ENCODE measurements at places on chromosomes 3 and 15. TPM values are rescaled to one million over a fixed set of nuclear protein-coding genes. Genes with fewer than 3 reads are reported as not detected.
A peak's percentile ranks its signal among the peaks of the same experiment; 100 is the strongest.

GRCh38 chr3:189338366-189338765, 166.6 kb downstream of the TPRG1 start:
- no peaks in the 10 kb centered on the region for H3K36me3 ChIP-seq
- H3K4me3 ChIP-seq = no peak overlapping the region
- no peak for DNase-seq
- H3K27ac ChIP-seq = no peak overlapping the region
- H3K4me1 ChIP-seq = no peaks in the 10 kb centered on the region

DNA sequence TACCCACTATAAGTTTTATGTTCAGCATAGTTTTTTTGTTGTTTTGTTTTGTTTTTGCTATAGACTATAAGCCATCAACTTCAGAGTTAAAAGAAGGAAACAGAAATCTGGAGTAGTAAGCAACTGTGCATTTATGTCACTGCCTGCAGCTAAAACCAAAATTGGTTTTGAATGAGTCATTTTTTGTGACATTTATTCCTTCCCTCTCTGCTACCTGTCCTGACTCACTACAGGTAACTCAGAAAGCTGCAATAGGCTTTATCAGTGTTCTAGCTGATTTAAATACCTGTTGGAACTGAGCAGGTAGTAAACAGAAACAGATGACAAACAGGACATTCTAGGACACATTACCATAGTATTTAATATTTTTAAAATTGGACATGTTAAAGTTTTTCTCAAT, 393.3 kb upstream of the WNT5A start:
- H3K4me1 ChIP-seq = peaks cover 20% of the 10 kb centered on the region
- no peaks in the 10 kb centered on the region for H3K36me3 ChIP-seq
- H3K27me3 ChIP-seq = no peaks in the 10 kb centered on the region
- no peak overlapping the region for H3K4me3 ChIP-seq

The VWA5B2 gene
- not detected for total RNA-seq

The LTF gene
- total RNA-seq = not detected

DNA sequence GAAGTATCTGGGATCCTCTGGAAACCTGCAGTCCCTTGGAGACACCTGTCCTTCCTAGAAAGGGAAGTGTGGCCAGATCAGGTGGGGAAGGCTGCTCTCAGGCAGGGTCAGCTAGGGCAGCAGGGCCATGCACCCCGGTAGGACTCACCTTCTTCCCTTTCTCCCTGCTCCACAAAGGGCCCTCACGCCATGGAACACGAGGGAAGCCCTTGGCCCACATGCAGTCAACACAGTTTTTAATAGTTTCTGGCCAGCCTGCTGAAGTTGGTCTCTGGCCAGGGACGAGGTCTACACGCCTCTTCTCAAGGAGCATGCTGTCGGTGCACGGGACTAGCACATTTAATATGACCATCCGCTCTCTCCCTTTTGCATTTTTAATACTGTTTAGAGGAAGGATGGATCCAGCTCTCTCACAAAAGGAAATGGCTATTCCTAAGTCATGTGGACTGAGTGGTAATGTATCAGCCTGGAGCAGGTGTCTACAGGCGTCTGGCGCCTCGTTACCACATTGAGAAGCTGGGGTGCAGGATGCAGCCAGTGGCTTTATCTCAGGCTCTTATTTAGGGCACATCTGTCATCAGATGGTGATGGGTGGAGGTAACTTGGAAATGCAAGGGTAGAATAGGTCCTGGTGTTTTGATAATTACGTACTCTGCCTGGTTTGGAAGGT, 153.9 kb downstream of the KLF13 start:
- H3K36me3 ChIP-seq = peaks cover 2% of the 10 kb centered on the region
- peak; percentile 25 for DNase-seq
- peaks cover 4% of the 10 kb centered on the region for H3K4me1 ChIP-seq
- H3K27ac ChIP-seq = no peak overlapping the region
- no peak overlapping the region for H3K4me3 ChIP-seq

The FGF12 gene
- not detected for total RNA-seq

- H3K36me3 ChIP-seq = peaks cover 2% of the 10 kb centered on the region
- no peak overlapping the region for H3K4me3 ChIP-seq
- H3K27ac ChIP-seq = no peak overlapping the region
- no peak for DNase-seq
- peaks cover 6% of the 10 kb centered on the region for H3K27me3 ChIP-seq
Measured at GRCh38 chr15:82294061-82294690, 31.6 kb downstream of the SAXO2 start.
